Hematopoietic multipotent progenitor cell (in vitro differentiated cells): ENCODE measurements at places on chromosomes 5 and 9.

DNA sequence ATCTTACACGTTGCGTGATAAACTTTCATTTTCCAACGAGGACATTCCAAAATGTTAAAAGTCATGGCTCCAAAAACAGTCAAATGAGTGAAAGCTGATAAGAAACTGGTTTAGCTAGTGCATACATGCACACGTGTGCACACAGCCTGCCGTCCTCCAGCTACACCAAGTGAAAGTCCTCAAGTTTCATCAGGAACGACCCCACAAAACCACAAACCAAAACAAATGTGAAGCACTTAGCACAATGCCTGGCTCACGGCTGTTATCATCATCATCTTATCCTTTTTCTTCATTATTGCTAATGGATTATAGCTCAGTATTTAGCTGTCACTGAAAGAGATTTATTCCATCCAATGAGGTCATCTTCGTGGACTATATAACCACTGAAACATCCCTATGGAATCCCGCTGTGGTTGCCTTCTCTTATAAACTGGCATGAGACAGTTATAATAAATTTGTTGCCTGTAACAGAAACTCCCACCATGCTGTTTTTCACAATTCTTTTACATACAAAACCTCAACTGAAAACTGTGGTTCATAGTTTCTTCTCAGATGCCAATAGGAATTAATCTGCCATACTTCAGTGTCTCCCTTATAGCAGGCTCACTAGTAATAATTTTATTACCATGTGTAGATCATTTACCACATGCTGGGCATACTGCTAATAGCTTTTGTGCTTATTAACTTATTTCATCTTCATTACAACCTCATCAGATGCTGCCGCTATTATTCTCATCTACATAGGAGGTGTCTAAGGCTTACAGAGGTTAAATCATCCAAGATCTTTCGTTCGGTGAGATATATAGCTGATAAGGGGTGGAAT, 56.1 kb downstream of the SAXO1 start:
- DNase-seq, result peak; percentile 32

- DNase-seq, result no peak
Observed at GRCh38 chr9:128643519-128644300, 12.9 kb downstream of the DYNC2I2 start.

DNA sequence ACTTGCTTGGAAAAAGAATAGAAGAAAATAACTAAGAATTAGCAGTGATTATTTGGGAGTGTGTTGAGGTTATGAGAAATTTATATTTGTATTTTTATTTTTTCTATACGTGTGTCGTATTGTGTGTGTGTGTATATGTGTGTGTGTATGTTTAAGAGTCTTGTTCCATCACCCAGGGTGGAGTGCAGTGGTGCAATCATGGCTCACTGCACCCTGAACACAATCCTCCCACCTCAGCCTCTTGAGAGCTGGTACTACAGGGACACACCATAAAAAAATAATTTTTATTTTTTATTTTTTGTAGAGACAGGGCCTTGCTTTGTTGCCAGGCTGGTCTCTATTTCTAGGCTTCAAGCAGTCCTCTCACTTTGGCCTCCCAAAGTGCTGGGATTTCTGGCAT, 643.8 kb downstream of the PDE4D start:
- no peak for DNase-seq

DNA sequence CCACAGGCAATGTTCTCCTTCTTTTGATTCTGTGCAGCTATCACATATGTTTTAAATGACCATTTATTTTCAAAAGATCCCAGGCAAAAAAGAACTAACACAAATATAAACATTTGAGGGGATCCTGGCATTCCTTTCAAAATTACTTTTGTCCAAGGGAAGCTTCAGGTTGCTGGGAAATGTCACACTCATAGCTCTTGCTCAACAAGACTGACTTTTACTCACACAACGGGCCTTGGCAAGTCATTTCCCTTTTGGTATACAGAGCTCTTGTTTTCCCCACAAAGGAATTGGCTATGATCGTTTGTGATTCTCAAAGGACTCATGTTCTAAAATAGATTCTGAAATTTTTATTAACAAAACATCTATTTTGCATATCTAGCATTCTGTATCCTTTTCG, 4.5 kb upstream of the PALM2AKAP2 start:
- DNase-seq, result no peak

GRCh38 chr9:26744191-26744965, 148.2 kb downstream of the CAAP1 start:
- no peak for DNase-seq

DNA sequence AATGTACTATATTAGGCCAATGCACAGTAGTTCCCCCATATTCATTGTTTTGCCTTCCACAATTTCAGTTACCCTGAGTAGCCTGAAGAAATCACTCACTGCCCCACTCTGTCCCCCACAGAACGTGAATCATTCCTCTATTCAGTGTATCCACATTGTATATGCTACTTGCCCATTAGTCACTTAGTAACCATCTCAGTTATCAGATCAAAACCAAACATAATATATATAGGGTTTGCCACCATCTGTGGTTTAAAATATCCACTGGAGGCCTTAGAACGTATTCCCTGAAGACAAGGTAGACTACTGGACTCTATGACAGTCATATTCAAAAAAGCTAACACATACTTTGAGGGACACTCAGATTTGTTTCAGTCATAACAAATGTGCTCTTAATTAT, 465.7 kb upstream of the RGMB start:
- DNase-seq, result no peak

DNA sequence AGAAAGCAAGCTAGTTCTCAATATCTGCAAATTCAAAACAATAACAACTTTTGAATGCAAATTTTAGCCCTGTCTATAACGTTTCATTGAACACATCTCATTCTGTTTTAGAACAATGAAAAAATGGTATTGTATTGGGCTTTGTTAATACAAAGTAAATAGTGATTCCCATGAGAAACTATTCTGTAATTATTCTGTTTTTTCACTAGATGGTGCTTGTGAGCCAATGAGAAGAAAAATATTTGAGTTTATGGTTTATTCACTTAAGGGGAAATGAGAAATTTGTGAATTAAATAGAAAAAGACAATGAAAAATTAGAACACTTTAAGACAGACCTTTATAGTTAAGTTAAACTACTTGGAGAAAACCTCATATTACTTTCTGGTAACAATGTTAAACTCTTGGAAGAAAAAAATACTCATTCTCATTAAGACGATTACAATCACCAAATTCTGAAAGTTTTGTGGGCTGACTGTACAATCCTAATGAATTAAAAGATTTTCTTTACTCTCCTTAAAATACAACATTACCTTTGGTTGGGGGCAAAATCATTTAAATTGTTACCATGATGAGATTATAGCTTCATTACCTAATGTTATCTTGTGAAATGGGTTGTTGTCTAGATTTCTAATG, 127.0 kb downstream of the NNT start:
- no peak for DNase-seq

DNA sequence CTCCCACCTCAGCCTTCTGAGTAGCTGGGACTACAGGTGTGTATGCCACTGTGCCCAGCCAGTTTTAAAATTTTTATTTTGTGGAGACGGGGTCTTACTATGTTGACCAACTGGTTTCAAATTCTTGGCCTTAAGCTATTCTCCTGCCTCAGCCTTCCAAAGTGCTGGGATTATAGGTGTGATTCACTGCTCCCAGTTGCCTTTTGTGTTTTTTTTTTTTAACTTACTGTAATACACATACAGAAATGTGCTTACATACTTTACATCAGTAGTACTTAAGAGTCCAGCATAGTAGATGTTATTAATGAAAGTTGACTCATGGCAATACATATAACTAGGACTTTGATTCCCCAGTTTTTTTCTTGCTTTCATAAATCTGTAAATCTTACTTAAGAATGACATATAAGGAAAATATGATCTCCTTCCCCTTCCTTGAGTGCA, 4.7 kb downstream of the MAN2A1 start:
- DNase-seq, result no peak

GRCh38 chr9:136115641-136116359, 2.9 kb downstream of the TMEM250 start:
- DNase-seq, result no peak

GRCh38 chr9:3993773-3994172, 306.1 kb downstream of the GLIS3 start:
- DNase-seq, result peak; percentile 15
